Small intestine (tissue), 16 donors: ENCODE measurements at places on chromosomes 5 and 9.

GRCh38 chr9:91758491-91758981 lies 191.5 kb downstream of the ROR2 start:
- H3K4me1 ChIP-seq = no peaks in the 10 kb centered on the region
- H3K27ac ChIP-seq = no peak overlapping the region
- no peaks in the 10 kb centered on the region for H3K27me3 ChIP-seq
- peaks cover 29% of the 10 kb centered on the region for H3K36me3 ChIP-seq
- H3K4me3 ChIP-seq = no peak overlapping the region

DNA sequence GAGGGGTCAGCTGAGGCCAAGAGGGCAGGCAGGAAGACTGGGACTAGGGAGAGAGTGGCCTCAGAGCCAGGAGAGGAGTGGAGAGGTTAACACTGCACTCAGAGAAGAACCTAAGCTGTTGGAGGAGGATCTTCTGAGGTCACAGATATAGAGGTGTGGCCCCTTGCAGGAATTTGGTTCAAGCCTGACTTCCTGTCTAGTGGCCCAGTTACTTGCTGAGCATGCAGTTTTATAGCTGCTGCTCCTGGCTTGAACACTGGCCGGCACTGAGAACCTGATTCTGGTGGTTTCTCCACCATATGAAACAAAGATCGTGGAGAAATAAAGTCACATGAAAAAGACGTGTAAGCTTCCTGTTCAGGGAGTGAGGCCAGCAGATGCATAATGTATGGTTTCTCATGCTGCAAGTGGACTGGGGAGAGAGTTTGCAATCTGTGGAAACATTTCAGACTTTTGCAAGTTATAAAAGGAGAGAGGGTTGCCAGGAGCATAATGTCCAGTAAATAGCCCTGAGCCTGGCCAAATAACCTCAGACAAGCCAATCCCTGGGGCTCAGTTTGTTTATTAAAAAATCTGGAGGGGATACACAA lies 82.6 kb downstream of the GALNT10 start:
- peak overlapping the region; percentile 49 for H3K27ac ChIP-seq
- peaks cover 11% of the 10 kb centered on the region for H3K4me1 ChIP-seq
- no peak overlapping the region for H3K4me3 ChIP-seq

DNA sequence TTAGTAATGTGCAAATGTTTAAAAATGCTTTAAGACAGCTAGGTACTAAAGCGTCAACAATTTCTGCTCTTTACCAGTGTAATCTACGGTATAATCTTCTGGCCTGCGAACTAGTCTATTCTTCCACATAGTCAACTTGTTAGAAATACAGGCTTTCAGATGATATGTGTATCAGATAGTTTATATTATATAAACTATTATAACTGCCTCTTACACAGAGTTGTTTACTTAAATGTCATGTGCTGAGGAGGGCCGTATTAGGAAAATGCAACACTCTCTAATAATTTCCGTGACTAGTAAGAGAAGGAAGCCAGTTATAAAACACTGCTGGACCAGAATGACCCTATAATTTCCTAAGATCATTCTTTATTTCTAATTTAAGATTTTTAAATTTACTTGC lies 63.6 kb downstream of the WDR41 start:
- H3K4me3 ChIP-seq = no peak overlapping the region
- no peaks in the 10 kb centered on the region for H3K36me3 ChIP-seq
- no peak for DNase-seq
- no peak overlapping the region for H3K27ac ChIP-seq

- no peaks in the 10 kb centered on the region for H3K27me3 ChIP-seq
- no peak for DNase-seq
- no peaks in the 10 kb centered on the region for H3K4me1 ChIP-seq
- no peaks in the 10 kb centered on the region for H3K36me3 ChIP-seq
- no peak overlapping the region for H3K4me3 ChIP-seq
Observed at GRCh38 chr5:17123010-17123409, 94.4 kb upstream of the BASP1 start.

- H3K36me3 ChIP-seq = no peaks in the 10 kb centered on the region
- DNase-seq = no peak
- no peaks in the 10 kb centered on the region for H3K27me3 ChIP-seq
- H3K4me1 ChIP-seq = no peaks in the 10 kb centered on the region
Observed at GRCh38 chr5:91591076-91591475, 208.0 kb upstream of the ARRDC3 start.

DNA sequence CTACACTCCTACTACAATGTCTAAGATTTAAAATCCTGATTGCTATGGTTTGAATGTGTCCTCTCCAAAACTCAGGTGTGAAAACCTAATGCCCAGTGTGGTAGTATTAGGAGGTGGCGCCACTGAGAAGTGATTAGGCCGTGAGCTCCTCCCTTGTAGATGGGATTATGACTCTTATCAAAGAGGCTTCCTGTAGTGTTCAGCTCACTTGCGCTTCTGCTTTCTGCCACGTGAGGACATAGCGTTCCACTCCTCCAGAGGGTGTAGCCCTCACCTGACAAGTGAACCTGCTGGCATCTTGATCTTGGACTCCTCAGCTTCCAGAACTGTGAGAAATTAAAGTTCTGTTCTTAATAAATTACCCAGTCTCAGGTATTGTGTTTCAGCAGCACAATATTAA lies 33.0 kb upstream of the WHRN start:
- no peaks in the 10 kb centered on the region for H3K27me3 ChIP-seq
- H3K36me3 ChIP-seq = no peaks in the 10 kb centered on the region
- H3K4me3 ChIP-seq = no peak overlapping the region
- H3K4me1 ChIP-seq = no peaks in the 10 kb centered on the region
- no peak overlapping the region for H3K27ac ChIP-seq
- DNase-seq = peak; percentile 90

DNA sequence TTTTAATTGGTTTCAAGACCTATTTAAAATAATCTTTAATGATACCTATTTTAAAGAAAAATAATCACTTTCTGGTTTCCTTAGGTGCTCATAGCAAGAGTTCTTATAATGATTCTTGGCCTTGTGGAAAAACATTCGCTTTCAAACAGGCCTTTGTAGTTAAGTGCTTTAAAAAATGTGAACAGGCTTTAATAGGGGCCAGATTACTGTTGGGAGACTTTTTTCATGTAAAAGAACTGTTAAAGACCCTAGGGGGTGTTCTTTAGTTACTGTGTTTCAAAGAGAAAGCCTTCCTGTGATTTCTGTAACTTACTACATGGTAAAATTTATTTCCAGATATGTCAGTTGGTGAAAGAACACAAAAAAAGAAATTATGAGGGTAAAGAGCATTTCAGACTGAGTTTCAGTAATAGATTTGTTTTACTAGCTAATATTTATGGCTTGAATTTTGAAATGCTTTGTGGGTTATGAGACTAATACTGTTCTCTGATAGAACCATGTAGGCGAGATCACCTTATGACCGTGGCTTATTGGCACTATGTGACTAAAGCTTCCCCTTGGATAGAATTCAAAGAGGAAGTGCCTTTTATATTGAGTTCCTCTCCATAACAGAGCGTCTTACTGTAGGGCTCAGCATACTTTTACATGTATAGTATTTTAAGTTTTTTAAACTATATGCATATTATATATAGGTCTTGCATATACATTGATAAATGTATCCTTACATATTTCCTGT lies 70.7 kb downstream of the CSNK1G3 start:
- H3K4me1 ChIP-seq = no peaks in the 10 kb centered on the region
- H3K36me3 ChIP-seq = no peaks in the 10 kb centered on the region
- no peaks in the 10 kb centered on the region for H3K27me3 ChIP-seq
- DNase-seq = no peak

DNA sequence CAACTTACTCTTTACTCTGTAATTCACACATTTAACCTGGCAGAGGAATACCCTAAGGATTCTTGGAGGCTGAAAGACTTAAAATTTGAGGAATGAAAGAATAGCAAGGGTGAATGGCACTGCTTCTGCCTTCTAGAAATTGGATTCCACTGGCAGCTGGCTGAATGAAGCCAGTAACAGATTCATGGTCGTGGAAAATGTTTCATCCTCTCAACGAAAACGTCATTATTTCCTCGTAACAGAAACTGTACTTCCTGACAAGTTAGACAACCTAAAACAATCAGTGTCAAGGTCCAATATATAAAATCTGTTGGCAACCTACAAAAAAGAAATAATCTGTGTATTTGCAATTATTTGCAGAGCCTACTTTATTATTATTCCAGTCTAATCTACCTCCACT lies 39.7 kb downstream of the BNC2 start:
- no peaks in the 10 kb centered on the region for H3K27me3 ChIP-seq
- no peak overlapping the region for H3K27ac ChIP-seq
- H3K4me1 ChIP-seq = peaks cover 9% of the 10 kb centered on the region
- no peak overlapping the region for H3K4me3 ChIP-seq
- H3K36me3 ChIP-seq = no peaks in the 10 kb centered on the region

DNA sequence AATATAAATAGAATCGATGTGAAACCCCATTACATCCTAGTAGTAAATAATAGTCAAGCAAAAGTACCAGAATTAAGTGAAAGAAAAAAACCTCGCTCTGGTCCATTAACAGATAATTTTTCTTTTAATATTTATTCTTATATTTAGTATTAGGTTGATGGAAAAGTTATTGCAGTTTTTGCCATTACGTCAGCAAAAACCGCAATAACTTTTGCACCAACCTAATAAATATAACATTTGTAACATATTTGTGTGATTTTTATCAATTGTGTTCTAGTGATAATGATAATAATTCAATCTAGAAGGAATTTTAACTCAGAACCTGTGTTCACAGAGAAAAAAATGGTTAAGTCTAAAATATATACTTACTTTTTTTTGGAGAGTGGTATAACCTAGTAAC lies 16.1 kb downstream of the RORB start:
- H3K27ac ChIP-seq = no peak overlapping the region
- H3K36me3 ChIP-seq = no peaks in the 10 kb centered on the region
- no peak overlapping the region for H3K4me3 ChIP-seq
- DNase-seq = no peak
- H3K4me1 ChIP-seq = no peaks in the 10 kb centered on the region
- no peaks in the 10 kb centered on the region for H3K27me3 ChIP-seq

GRCh38 chr5:170614720-170615119 lies 110.9 kb downstream of the KCNIP1 start:
- H3K27me3 ChIP-seq = no peaks in the 10 kb centered on the region
- H3K4me1 ChIP-seq = no peaks in the 10 kb centered on the region
- no peak for DNase-seq
- no peaks in the 10 kb centered on the region for H3K36me3 ChIP-seq
- no peak overlapping the region for H3K4me3 ChIP-seq
- H3K27ac ChIP-seq = no peak overlapping the region

DNA sequence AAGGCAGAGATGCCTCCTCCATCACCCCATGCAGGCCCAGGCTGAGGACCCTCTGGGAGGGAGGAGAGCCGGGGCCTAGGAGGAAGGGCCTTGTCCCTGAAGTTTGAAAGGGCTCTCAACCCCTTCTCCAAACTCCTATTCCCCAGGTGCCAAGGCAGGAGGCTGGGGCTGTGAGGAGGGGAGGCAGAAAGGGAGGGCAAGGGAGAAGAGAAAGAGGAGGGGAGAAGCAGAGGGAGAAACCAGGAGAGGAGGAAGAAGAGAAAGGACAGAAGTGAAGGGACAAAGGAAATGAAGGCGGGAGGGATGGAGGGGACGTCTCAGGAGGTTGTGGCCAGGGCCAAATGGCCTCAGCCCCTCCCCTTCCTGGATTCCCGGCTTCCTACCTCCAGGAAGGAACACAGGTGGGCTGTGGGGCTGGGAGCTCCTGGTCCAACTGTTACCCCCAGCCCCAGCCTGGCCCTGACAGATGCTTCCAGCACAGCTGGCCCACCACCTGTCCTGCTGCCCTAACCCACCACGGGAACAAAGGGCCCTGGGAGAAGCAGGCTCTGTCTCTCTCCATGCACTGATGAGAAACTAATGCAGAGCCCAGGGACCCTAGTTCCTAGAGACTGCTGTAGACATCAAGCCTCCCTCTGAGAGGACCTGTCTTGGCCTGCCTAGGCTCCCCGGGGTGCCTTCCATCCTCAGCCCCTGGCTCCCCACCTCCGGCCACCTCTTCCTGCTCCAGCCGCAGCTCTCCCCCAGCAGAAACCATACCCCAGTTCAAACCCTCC lies 3.5 kb downstream of the DBN1 start:
- DNase-seq = no peak
- no peaks in the 10 kb centered on the region for H3K4me1 ChIP-seq
- no peaks in the 10 kb centered on the region for H3K27me3 ChIP-seq
- H3K27ac ChIP-seq = no peak overlapping the region
- no peak overlapping the region for H3K4me3 ChIP-seq

- DNase-seq = no peak
- H3K27ac ChIP-seq = no peak overlapping the region
- no peaks in the 10 kb centered on the region for H3K36me3 ChIP-seq
- peaks cover 26% of the 10 kb centered on the region for H3K27me3 ChIP-seq
- peak overlapping the region; percentile 59 for H3K4me3 ChIP-seq
Observed at GRCh38 chr5:115815006-115815692, 1.3 kb downstream of the CDO1 start.

DNA sequence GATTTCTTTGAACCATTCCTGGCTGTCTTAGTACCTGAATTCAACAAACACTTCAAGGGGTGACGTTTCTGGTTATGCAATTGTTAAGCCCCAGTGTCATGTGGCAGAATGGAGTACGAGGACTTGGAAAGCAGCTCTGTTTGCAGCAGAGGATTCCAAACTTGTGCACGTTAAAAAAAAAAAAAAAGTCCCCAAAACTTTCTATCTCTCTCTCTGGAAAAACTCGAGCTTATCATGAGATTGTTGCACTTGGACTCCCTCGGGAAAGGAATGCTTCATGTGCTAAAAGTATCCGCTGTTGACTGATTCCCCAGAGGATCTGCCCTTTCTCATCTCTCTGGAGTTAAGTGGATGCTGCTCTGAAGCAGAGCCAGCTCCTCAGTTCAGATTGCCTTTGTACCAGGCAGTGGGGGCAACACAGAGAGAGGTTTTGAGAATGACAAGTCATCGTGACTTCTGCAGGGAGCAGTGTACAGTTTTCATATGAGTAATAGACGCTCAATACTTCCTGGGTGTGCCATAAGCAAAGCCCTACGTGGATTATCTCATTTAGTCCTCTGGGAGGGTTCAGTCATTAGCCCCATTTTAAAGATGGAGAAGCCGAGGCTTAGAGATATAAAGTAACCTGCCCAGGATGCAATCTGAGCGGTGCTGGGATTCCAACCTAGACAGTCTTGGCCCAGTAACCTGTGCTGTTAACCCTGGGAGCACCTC lies 28.1 kb downstream of the TMOD1 start:
- no peaks in the 10 kb centered on the region for H3K4me1 ChIP-seq
- H3K27ac ChIP-seq = no peak overlapping the region
- H3K27me3 ChIP-seq = no peaks in the 10 kb centered on the region

DNA sequence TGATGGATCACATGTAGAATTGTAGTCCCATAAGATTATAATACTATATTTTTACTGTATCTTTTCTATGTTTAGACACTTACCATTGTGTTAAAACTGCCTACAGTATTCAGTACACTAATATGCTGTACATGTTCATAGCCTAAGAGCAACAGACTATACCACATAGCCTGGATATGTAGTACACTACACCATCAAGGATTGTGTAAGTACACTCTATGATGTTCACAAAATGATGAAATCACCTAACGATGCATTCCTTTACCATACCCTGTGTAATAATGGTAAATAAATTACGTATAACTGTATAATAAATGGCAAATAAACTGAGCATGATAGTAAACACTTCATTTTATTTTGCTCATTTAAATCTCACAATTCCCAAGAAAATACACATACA lies 60.3 kb downstream of the RICTOR start:
- no peak for DNase-seq
- H3K36me3 ChIP-seq = no peaks in the 10 kb centered on the region
- H3K4me3 ChIP-seq = no peak overlapping the region
- peaks cover 6% of the 10 kb centered on the region for H3K4me1 ChIP-seq
